ENCODE measurements at places on chromosomes 2 and 18. TPM values are rescaled to one million over a fixed set of nuclear protein-coding genes. Genes with fewer than 3 reads are reported as not detected.
A peak's percentile ranks its signal among the peaks of the same experiment; 100 is the strongest.

- DNase-seq = no peak
These were observed 12.1 kb downstream of the PXDN start for GRCh38 chr2:1731963-1732768.

- no peak for DNase-seq
These were observed 34.5 kb upstream of the HTR2B start for GRCh38 chr2:231159306-231159705.

GRCh38 chr18:11850821-11851145, 430 bp upstream of the CHMP1B start:
- no peak for DNase-seq

DNA sequence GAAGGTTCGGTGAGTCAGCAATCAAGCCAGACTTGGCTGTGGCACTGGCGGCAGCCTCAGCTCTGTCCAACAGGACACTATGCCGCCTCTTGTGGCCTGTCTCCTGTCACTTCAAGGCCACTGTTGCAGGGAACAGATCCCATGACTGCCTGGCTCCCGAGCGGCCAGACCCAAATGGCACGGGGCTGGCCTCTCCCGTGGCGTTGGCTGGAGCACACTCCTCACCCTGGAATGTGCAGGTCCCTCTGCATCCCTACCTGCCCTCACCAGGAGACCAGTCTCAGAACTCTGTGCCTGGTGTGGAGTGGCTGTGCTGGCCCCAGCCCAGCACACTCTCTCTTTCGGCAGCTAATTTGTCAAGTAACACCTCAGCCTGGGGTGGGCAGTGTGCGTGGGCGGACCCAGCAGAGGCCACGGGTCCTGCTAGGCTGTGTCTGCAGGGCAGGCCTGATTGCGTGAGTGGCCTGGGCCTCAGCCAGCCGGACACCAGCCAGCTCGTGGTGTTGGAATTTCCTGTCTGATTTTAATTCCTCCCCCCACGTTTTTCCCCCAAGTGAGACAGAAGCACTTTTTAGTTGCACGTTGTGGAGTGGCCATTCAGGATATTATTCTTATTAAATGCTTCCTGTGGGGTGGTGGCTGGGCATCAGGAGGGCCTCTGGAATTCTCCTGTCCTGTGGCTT, 179.3 kb downstream of the GLI2 start:
- no peak for DNase-seq

DNA sequence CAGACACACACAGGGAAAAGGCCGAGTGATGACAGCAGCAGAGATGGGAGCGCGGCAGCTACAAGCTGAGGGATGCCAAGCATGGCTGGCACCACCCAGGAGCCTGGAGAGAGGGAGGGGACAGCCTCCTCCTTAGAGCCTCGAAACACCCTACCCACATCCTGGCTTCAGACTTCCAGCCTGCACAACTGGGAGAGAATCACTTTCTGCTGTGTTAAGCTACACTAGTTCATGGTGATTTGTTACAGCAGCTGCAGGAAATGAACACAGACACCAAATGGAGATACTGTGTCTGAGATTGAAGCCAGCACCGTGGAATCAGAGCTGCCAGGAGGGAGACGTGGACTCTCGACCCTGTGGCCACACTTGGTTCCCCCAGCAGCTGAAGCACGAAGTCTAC, 27.5 kb upstream of the FOSL2 start:
- no peak for DNase-seq

DNA sequence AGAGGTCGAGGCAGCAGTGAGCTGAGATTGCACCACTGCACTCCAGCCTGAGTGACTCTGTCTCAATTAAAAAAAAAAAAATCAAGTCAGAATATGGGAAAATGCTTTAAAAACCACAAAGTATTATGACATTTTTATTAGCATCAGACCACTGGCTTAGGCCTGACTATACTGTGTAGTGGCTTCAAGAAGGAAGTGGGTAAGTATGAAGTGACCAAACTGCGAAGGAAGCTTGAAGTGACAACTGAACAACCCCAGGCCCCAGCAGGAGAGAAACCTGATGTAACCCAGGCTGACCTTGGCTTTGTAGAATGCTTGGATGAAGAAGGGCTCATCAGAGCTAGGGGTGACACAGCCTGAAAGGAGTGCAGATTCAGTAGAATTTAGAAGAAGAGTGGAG, 21.4 kb upstream of the HAAO start:
- DNase-seq = no peak

DNA sequence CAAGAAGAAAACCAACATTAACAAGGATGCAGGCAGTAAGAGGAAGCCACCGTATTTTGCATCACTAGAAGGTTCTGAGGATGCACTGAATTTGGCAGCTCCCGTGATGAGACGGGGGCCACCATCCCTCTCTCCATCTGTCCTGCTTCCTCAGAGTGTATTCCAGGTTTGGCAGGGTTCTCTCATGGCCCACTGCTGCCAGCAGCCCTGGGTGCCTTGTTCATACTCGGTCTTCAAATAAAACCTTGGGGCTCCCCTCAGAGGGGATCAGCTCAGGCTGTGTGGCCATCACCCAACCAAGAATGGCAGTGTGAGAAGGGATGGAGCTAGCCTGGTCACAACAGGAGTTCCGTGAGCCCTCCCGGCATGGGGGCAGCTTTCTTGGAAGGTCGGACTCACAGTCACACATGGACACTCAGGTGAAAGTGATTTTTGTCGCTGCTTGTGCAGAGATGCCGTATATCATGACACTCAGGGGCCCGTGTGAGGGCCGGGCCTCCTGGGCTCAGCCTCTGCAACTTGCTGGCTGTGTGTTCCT, 12.8 kb upstream of the MBP start:
- DNase-seq = no peak

- no peak for DNase-seq
These were observed 22.6 kb upstream of the BCL2 start for GRCh38 chr18:63342206-63342605.

DNA sequence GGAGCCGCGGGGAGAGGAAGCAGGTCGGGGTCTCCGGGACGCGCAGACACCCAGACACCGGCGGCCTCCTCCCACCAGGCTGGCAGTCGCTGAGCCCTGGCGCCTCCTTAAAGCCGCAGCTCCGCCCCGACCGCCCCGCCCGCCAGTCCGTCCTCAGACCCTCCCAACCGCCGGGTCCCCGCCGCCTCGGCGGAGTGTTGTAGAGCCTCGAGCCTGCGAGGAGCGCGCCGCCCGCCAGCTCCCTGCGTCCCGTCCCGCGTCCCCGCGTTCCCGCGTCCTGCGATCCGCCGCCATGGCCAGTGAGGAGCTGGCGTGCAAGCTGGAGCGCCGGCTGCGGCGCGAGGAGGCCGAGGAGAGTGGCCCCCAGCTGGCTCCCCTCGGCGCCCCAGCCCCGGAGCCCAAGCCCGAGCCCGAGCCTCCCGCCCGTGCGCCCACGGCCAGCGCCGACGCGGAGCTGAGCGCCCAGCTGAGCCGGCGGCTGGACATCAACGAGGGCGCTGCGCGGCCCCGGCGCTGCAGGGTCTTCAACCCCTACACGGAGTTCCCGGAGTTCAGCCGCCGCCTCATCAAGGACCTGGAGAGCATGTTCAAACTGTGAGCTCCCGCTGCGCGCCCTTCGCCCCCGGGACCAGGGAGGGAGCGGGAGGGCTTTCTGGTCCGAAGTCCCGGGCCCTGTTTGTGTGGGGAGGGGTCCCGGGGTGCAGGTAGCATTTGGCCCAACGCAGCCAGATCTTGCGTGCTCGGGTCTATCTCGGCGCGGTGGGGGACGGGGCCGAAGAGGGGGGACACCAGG, at the start of gene EFHD1:
EFHD1 (plus strand) TSS at position 192 of the 793 bp plus-strand sequence; CDS start at position 293, 101 bp downstream.
- peak; percentile 78 for DNase-seq

DNA sequence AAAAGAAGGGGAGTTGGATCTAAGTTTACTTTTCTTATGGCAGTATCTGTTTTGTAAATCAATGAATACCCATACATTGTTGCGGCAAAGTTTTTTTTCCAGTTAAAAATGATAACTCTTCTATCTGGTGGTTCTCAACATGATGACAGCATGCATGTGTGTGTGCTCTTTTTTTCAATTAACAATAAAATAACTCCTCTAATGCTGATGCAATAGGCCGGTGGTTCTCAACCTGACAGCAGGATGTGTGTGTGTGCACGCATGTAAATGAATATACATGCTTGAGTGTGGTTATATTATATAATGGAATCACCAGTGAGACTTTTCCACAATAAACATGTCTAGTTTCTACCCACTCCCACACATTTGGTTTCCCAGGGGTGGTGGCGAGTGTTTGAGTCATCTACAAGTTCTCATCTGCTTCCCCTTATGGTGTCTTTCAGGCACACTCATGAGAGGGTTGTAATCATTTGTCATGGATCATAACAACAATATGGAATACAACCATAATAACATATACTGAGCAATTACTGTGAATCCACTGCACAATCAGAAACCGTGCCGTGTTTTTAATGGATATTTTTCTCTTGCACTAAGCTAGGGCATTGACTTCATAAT, 31.2 kb downstream of the PARD3B start:
- DNase-seq = no peak

SLC40A1 gene
- 43.0 TPM for total RNA-seq

FOXD4L1 gene
- total RNA-seq = 0.31 TPM

GKN2 gene
- not detected for total RNA-seq

PLEKHH2 gene
- total RNA-seq = 8.4 TPM

TFPI gene
- 35.2 TPM for total RNA-seq

HK2 gene
- total RNA-seq = 5.3 TPM
